ENCODE measurements at places on chromosomes 6 and 20.

GRCh38 chr6:33771146-33772081 is 17.5 kb downstream of the LEMD2 start:
- DNase-seq, result peak; percentile 74

GRCh38 chr6:167529444-167530335 is 204.8 kb downstream of the TTLL2 start:
- no peak for DNase-seq

GRCh38 chr20:36268440-36269342 is 32.4 kb downstream of the AAR2 start:
- no peak for DNase-seq

DNA sequence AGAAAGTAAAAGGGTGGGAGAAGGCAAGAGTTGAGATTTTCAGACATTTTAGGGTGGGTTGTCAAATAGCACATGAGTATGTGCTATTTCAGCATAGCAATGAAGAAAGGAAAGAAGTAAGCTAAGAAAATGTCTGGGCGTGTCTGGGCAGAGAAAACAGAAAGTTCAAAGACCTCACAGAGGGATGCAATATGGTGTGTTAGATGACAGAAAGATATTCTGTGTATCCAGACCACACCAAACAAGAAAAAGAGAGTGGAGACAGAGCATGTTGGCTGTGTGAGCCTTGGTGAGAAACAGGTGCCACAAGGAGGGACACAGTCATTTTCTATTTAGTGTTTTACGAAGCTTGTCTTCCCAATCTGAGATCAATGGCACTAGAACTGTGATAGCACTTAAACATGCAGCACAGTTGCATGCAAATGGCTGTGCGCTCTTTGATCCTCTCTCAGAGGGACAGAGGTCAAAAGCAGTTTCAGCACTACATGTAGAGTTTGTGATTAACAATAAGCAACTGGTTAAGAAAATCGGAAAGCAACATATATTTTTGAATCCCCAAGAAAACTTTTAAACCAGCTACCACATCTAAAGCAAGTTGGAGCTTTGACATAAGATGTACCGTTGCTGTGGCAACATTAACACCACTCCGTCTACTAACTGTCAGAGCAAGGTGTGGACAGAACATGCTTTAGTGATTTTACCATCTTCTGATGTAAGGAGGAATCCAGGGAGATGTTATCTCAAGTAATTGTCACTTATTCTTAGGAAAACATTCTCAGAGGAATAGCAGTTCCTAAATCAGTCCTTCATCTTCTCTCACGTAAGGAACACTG is 515.5 kb upstream of the NOX3 start:
- DNase-seq, result no peak

DNA sequence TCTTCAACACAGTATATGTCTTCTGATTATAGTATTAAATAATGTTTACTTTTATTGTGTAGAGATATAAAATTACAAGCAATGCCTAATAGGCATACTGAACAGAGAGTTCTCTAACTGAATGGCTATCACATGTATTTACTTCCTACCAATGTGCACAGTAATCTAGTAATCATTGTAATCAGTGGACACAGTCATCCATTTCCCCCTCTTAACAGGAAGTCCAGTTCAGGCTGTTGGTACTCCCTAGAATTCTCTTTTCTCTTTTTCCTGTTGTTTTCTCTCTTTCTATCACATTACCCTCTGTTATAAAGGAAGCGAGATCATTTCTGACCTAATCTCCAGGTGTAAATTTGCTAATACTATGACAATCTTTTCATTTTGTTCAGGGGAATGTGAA is 172.5 kb downstream of the HTR1B start:
- DNase-seq, result no peak
